ENCODE measurements at places on chromosomes 13 and 19.

- DNase-seq: no peak
These were observed 145.5 kb downstream of the FOXO1 start for GRCh38 chr13:40520916-40521315.

DNA sequence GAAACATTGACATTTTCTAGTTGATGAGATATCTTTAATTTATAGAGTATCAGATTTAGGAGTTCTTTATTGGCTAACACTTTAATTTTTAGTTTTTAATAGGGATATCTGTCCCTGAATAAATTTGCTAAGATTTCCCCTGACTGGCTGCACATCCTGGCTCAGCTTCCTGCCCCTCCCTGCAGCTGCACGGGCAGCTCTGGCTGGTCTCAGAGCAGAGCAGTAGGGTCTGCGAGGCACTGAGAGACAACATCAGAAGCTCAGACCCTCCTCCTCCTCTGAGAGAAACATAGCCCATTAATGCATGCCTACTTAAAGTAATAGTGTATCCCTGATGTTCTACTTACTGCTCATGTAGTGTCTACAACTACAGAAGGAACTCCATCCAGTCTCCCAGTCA, 139.2 kb downstream of the TNFSF13B start:
- DNase-seq: peak; percentile 13

- DNase-seq: no peak
These were observed 93.2 kb downstream of the STK24 start for GRCh38 chr13:98483601-98484288.

GRCh38 chr19:45668342-45668871, 386 bp downstream of the GIPR start:
- DNase-seq: peak; percentile 34

DNA sequence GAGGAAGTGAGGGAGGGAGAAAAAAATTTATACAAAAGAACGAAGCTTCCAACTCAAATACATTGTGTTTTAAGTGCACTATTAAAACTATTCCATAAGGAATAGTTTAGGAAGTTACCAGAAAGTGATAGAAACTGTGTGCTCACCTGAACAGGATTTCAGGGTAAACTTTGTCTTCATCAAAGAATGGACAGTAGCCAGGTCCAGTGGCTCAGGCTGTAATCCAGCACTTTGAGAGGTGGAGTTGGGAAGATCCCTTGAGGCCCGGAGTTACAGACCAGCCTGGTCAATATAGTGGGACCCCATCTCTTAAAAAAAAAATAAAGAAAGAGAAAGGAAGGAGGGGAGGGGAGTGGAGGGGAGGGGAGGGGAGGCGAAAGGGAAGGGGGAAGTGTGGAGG, 13.0 kb upstream of the CDADC1 start:
- DNase-seq: no peak

GRCh38 chr19:55585658-55586339, 5.2 kb upstream of the ZNF579 start:
- peak; percentile 44 for DNase-seq

DNA sequence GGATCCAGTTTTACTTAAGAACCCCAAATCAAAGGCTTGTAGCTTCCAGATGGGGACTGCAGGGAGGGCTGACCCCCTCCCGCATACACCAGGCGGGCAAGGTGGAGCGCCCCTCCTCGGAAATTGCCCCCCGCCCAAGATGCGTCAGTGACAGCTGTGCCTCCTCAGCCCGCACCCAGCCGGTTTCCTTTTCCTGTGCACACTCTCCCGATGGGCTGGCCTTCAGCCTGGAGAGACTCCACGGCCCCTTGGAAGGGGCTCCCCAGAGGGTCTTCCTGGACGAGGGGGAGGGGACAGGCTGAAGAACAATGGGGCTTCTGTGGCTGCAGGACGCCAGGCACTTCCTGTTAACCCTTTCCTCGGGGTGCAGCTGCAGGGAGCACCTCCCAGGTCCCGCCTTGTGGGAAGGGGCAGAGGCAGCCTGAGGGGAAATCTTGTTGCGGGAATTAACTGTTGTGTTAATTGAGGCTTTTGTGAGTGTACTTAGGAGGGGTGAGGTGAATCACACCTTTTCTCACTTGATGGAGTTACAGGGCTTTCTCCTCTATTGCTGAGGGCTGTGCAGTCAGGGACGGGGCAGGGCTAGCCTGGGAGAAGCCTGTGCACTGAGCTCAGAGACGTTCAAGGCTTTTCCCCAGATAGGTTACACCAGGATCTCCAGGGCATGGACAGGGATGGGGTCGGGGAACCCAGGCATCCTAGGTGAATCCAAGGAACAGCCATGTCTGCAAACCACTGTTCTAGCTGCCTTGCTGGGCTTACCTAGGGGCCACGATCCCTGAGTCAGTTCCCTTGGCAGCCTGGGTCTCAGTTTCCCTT, 14.3 kb downstream of the IER2 start:
- DNase-seq: peak; percentile 53

DNA sequence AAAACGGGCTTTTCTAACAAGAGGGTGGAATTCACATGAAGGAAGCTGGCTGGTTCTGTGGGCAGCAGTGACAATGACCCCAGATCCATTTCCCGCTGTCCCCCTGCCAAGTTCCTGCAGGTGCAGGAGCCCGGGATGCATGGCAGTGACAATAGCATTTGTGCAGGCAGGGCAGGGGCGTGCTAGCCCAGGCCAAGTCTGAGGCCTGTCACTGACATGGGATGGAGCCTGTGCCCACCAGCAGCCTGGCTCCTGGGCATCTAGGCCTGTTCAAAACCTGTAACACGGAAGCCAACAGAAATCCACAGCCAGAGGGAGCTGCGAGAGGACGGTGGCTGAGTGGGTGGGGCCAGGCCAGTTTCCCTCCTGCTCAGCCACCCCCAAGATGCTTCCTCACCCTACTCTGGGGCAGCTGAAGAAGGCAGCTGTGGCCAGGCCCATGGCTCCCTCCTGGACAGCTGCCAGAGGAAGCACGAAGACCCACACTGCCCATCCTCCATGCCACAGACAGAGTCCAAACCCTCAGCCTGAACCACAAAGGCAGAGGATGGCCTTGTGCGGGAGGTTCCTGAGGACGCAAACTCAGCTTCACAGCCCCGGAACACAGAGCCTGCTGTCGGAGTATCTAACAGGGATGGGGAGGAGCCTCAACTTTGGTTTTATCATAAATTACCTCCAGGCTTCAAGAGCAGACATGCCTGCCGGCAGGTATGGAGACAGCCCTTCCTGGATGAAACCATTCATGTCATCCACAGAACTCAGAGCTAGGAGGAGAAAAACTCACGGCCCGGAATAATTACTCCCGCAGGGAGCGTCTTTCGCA, 74.0 kb downstream of the CEBPG start:
- DNase-seq: no peak

- no peak for DNase-seq
These were observed 88.1 kb downstream of the STOML3 start for GRCh38 chr13:38902551-38902950.

- DNase-seq: no peak
These were observed 261.7 kb downstream of the ITGBL1 start for GRCh38 chr13:101714195-101714594.

DNA sequence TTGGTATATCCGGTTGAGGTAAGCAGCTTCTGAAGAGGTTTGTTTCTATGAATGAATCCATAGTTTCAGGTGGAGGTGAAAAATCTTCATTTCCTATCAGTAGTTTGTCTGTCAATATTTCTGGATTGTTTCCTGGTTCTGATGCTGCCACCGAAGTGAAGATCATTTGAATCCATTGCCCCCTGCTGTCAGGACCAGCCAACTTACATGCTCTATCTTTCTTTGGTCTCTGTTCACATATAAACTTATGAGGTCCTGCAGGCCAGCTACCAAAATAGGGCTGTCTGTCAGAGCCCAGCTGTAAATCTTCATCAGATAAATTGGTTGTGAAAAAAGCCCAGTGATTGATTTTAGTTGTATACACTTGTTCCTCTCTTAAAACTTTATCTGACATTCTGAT, 15.2 kb upstream of the N4BP2L1 start:
- DNase-seq: peak; percentile 57

GRCh38 chr19:41479757-41480191, 36.8 kb downstream of the ERICH4 start:
- DNase-seq: no peak

- peak; percentile 13 for DNase-seq
These were observed 9.3 kb downstream of the IRF2BP1 start for GRCh38 chr19:45876411-45877197.

GRCh38 chr13:59210543-59210942, 953.2 kb downstream of the DIAPH3 start:
- no peak for DNase-seq

DNA sequence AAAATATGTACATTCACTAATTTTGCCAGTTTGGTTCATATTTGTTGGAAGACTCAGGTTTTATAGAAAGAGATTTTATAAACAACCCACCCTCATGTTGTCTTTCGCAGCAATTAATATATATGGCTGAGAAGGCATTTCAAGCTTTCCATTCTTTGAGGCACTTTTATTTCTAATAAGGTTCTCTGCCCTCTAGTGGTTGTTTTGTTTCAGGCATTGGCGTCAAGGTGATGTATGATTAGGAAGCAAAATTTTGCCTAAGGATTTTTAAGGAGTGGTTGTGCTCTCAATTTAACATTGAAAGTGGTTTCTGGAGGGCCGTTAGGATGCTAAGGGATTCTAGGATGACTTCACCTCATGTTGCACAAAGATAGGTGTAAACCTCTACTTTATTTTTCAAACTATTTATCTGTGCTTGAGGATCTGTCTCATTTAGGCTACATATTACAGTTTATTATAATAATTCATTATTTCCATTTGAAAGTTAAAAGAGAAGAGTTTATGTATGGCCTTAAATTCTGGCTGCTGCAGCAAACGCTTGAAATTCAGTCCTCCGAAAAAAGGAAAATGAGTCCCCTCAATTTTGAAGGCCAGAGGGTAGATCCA, 35.9 kb downstream of the OXGR1 start:
- DNase-seq: no peak

All from CD4-positive, alpha-beta T cell treated with Interleukin-12 subunit alpha and Interleukin-12 subunit beta, for 1 hour (primary cell).